ENCODE measurements at places on chromosomes 11 and 22. TPM values are rescaled to one million over a fixed set of nuclear protein-coding genes. Genes with fewer than 3 reads are reported as not detected.

KRTAP5-7 gene
- total RNA-seq: not detected

ZPR1 gene
- 22.5 TPM for total RNA-seq

PRDX5 gene
- 378 TPM for total RNA-seq

TREH gene
- total RNA-seq: 0.08 TPM

ACO2 gene
- total RNA-seq: 78.2 TPM

GP1BB gene
- total RNA-seq: not detected

OR52I1 gene
- not detected for total RNA-seq

OVOL1 gene
- total RNA-seq: not detected

CNGA4 gene
- under 0.01 TPM for total RNA-seq

ADM2 gene
- 1.6 TPM for total RNA-seq

NLRP14 gene
- total RNA-seq: not detected

MMP8 gene
- not detected for total RNA-seq

AGBL2 gene
- 0.70 TPM for total RNA-seq

OLFML1 gene
- total RNA-seq: 0.15 TPM

SYT8 gene
- total RNA-seq: 0.38 TPM

FHIP1B gene
- 7.4 TPM for total RNA-seq

OR52E8 gene
- not detected for total RNA-seq

GDPD4 gene
- total RNA-seq: not detected

C11orf42 gene
- total RNA-seq: not detected

Measured in smooth muscle cell of the coronary artery (primary cell).